ENCODE measurements at places on chromosomes 5 and 9. TPM values are rescaled to one million over a fixed set of nuclear protein-coding genes. Genes with fewer than 3 reads are reported as not detected.

DNA sequence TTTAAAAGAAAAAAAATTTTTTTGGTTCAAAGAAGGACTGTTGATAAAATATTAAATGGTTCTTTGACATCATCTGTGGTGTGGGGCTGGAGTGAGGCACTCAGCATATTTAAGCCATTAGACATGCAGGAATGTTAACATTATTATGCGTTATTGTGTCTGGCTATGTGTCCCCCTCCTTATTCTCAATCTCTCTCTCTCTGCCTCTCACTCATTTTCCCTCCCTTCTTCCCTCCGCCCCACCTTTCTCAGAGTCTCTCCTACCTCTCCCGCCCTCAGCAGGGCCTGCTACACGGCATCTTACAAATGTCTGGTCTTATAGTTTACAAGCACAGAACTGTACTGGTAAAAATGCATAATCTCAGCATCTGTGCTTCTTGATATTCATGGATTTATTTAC, 287.8 kb upstream of the TMEM161B start:
- no peak for DNase-seq

The UGT3A2 gene
- total RNA-seq = not detected

- no peak for DNase-seq
Observed at GRCh38 chr9:92385001-92385400, 19.4 kb downstream of the OGN start.

DNA sequence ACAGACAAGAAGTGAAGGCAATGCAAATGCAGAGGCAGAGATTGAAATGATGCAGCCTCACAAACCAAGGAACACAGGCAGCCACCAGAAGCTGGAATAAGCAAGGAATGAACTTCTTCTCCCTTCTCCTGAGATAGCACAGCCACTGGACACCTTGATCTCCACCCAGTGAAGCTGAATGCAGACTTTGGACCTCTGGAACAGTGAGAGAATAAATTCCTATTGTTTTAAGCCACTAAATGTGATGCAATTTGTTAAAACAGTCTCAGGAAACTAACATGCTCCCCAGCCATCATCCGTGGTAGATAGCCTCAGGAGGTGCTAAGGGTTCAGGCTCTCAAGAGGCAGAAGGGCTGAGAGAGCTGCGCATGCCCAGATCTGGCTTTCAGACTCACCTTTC, 512.2 kb upstream of the ZNF608 start:
- DNase-seq = no peak

The CCNO gene
- total RNA-seq = 0.89 TPM

- DNase-seq = no peak
Observed at GRCh38 chr9:95923794-95924193, 48.3 kb downstream of the ERCC6L2 start.

- DNase-seq = no peak
Observed at GRCh38 chr5:154002511-154003020, 36.1 kb downstream of the FAM114A2 start.

- DNase-seq = peak; percentile 69
Observed at GRCh38 chr5:150544611-150545219, 36.8 kb downstream of the NDST1 start.

DNA sequence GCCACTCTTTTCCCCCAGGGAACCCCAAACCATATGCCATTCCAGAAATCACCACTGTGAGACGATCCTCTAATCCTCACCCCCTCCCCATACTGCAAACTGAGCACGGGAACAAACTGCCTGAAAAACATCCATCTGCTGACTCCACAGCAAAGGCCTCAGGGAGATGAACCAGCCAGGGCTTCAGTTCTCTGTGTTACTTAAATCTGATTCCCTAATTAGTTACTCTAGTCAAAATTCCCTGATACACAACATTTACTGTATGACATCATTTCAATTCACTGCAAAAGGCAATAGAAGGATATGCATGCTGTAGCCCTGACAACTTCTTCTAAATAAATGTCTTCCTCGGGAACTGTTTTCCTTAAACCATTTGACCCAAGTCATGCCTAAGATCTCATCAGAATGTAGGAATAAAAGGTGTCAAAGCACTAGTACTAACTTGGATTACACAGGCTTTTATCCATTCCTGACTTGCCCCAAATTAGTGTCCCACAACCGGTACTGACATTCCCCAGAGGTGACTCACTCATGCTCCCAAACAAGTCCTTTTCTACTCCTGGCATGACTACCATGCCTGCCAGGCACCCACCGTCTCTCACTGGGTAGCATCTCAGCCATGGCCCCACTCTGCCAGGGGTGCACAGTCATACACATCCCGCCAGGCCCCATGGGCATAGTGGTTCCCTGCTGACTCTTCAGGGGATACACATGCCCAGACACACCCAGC, 35.0 kb downstream of the MTX3 start:
- DNase-seq = peak; percentile 95

DNA sequence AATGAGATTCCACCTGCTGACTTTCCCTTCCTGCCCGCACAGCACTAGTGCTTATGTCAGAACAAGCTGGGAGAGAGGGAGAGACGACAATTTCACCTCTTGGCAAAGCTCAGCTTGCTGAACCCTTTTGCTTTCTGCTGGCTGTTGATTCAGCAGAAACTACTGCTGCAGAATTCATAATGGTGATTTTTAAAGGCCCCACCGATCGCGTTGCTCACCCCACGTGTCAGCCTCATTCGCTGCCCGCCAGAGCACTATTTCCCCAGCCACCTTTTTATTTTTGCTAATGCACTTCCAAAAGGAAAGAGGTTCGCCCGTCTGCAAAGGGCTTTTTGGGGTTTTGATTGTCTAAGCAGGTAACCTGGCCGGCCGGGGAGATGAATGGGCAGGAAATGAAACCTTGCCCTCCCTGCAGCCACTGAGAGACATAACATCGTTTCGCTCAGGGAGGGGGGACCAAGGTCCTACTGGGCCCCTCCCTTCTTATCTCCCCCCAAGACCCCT, 1.3 kb downstream of the PPP2R2B start:
- DNase-seq = no peak

GRCh38 chr5:139369181-139369580, 13.9 kb downstream of the SLC23A1 start:
- no peak for DNase-seq

GRCh38 chr5:181163487-181164075, 16.2 kb downstream of the OR2V2 start:
- DNase-seq = no peak

The LRRC19 gene
- total RNA-seq = not detected

The RNF44 gene
- total RNA-seq = 0.17 TPM

The CAMK4 gene
- 0.02 TPM for total RNA-seq

GRCh38 chr5:138649775-138650174, 74.6 kb upstream of the HSPA9 start:
- DNase-seq = no peak

DNA sequence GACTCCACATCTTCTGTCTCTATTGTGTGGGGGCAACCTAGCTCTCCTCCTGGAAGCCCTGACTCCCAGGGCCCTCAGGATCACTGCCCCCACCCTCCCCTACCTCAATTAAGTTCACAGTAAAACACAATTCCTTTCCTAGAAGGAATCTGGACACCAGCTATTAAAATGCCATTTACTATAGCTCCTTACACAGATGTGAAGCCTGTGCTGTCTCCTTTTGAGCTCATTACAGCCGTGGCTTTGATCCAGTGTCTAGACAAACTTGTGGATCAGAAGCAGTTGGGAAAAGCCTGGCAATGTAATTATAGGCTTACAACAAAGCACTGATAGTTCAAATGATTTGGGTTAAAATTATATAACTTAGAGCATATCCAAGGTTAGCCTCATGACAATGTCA, 107.0 kb upstream of the SMIM23 start:
- DNase-seq = no peak

The PCDHB13 gene
- 0.40 TPM for total RNA-seq

- peak; percentile 77 for DNase-seq
Observed at GRCh38 chr5:83321483-83322055, 150.0 kb upstream of the VCAN start.

GRCh38 chr5:157918811-157919742, 60.1 kb upstream of the CLINT1 start:
- DNase-seq = peak; percentile 38

DNA sequence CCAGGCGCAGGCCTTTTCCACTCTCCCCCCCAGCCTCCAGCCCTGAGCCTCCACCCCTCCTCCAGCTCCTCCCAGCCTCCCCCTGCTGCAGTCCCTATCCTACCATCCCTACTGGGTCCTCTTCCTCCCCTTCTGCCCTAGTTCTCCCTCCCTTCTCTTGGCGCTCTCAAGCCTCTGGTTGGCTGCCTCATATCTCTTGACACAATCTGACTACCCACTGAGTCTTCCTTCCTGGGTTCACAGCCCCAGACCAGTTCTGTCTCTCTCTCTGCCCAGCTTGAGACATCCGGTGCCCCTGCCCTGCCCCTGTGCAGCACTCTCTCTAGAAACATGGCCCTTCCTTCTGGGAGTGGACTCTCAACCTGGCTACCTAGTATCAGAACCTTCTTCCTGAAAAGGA, 76.2 kb downstream of the TSPAN17 start:
- DNase-seq = no peak

GRCh38 chr5:79806741-79807140, 117.1 kb downstream of the CMYA5 start:
- DNase-seq = no peak

Measured in MG63 (cell line).